ENCODE measurements at places on chromosomes 5 and 9. TPM values are rescaled to one million over a fixed set of nuclear protein-coding genes. Genes with fewer than 3 reads are reported as not detected.

GRCh38 chr5:72460413-72460812, 46.8 kb downstream of the ZNF366 start:
- DNase-seq = no peak

GRCh38 chr5:17218353-17219005, 1.0 kb downstream of the BASP1 start:
- peak; percentile 63 for DNase-seq

Gene RUFY1
- 58.6 TPM for total RNA-seq

Gene SH3PXD2B
- total RNA-seq = 13.0 TPM

DNA sequence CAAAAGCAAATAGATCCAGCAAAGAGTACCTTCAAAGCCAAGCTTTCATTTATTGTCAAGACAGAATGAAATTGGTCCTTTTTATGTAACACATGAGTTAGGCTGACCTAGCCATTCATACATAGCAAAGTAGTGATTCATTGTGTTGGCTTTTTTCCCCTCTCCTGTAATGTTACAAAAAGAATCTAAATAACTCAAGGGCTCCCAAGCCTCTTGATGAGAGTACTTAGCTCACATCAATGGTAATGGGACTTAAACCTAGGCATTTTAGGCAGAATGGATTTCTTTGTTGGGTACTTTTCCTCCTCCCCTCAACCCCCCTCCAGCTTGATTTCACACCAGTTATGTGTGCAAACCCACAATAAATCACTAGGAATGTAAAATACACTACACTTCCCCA, 123.7 kb downstream of the EBF1 start:
- peak; percentile 44 for DNase-seq

- no peak for DNase-seq
Observed at GRCh38 chr5:176446884-176447590, 1.1 kb upstream of the FAF2 start.

Gene SMIM3
- 14.3 TPM for total RNA-seq

DNA sequence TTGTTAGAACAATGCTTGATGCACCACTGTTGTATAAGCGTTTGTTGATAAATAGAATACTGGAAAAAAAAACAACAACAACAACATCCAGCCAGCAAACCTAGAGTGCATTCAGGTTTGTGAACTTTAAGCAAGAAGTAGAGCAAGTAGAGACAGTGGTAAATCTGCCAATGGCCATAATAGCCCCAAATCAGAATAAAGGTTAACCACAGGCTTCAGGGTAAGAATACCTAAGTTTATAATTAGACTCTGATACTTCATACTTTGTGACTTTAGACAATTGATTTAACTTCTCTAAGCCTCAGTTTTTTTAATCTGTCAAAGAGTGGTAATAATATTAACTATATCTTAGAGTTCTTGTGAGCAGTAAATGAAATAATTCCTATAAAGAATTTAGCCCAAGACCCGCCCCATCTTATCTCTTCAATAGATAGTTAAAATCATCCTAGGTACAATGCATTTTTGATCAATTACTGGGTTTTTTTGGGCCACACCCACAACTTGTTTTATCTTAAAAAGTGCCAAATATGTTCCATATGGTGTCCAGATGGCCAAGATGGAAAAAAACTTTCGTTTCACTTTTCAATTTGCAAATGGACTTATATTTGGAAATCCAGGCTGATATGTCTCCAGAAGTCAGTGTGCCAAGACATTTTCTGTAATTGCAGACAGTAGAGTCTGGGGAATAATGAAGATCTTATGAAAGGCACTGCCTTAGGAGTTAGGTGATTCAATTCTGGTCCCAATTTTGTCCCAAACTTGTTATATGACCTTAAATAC, 24.5 kb upstream of the DPYSL3 start:
- no peak for DNase-seq

Gene ORM2
- total RNA-seq = 0.77 TPM

GRCh38 chr9:34575241-34575640, 14.3 kb downstream of the CNTFR start:
- DNase-seq = peak; percentile 68

DNA sequence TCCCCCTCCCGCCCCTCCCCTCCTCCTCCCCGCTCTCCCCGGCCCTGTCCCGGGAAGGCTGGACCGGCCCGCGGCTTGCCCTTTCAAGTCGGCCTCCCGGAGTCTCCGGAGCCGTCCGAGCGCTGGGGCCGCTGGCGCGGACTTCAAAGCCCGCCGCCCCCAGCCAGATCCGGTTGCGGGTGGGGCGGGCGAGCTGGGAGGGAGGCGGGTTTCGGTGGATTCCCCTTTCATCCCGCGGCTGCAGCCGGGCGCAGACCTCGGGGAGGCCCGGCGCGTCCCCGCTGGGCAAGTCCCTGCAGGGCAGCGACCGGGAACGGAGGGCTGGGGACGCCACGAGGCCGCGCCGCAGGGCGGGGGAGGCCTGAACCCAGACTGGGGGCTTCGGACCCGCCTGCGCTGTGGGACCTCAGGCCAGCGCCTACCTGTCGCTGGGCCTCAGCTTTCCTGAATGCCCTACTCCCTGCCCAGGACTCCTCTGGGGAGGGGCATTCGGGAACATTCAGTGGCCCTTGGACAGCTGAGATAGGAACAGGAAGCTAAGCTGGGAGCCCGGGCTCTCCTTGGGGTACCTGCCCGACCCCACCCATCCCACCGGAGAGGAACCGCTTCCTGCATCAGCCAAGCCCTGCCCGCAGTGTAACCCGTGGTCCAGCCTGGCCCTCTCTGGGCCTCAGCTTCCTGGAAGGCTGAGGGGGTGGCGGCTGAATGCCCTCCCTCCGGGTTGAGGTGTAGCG, 23.4 kb downstream of the C9orf50 start:
- DNase-seq = peak; percentile 95

- DNase-seq = no peak
Observed at GRCh38 chr9:13857521-13857920, 456.4 kb downstream of the NFIB start.

Gene CDH6
- 20.8 TPM for total RNA-seq

DNA sequence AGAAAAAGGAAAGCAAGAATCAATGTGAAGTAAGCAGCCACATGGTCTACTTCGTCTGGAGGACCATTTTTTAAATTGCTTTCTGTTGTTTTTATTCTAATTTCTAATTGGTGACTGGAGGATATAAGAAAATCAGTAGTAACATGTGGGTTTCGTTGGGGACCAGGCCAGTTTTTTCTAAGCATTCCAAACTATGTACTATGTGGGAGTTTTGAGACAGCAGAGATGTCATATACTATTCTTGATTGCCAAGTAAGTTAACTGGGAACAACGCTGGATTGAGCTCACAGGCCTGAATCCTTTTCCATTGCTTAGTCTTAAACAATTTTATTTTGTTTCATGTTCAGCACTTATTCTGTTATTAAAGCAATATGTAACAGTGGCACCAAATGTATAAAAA, 225.7 kb downstream of the TMEM167A start:
- DNase-seq = peak; percentile 63

Gene LCN15
- total RNA-seq = not detected

Gene DAB2
- 112 TPM for total RNA-seq

GRCh38 chr9:119050281-119050680, 319.0 kb downstream of the BRINP1 start:
- DNase-seq = no peak

Gene CCDC180
- total RNA-seq = 14.3 TPM

Gene TYRP1
- 5.1 TPM for total RNA-seq

DNA sequence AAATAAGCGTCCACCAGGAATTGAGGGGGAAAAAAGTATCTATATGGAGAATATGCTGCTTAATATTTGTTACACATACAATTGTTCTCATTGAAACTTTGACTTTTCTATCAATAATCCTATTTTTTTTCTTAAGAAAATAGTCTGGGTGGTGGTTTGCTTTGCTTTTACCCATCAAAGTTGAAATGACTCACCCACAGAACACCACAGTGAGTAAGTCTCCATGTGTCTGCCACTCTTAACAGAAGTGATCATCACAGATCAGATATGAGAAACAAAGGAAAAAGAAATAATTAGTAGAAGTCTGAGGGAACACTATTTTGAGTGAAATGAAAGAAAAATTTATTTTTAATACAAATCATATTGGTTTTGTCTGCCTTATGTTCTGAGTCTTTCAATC, 742.8 kb downstream of the CDH9 start:
- no peak for DNase-seq

Gene MARCOL
- total RNA-seq = not detected

DNA sequence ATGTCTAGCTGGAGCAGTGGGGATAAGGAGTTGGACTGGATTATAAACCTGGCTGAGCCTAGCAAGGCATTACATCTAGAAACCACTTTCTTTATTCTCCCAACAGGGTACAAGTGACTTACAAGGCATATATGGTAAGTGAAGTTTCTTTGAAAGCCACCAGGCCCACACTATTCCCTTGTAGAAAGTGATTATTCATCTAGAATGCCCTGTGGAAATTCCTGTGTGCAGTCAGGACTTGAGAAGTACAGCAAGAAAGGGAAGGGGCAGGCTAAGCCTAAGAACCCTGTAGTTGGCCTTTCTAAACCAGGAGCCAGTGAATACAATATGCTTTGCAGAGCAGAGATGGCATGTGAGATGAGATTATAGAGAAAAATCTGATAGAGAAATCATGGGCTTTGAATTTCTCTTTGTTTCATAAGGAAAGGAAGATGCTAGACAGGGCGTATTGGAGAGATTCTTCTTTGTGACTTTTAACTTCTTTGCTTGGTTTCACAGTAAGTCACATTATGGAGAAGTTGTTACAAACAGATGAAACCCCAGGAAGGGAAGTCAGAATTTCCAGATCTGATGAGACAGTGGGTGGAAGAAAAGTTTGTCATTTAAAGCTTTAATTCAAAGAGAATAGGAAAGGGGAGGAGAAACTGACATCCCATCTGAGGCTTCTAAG, 321.7 kb downstream of the NDUFS4 start:
- no peak for DNase-seq

Gene IL13
- not detected for total RNA-seq

Gene INSL4
- not detected for total RNA-seq

DNA sequence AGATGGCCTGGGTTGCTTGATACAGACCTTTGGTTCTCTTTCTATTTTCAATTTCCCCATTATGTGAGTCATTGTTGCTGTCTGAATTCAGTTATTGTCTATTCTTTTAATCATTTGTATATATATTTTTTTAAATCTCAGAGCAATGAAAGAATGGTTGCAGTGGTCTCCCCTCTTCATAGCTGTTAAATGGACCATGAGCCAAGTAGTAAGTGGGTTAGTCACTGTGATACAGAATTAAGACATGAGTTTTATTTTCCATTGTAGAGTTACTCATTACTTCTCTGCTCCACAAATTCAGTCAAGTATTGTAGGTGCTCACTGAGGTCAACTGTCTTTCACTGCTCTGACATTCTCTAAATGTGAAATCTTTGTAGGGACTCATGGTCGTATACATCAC, 174.6 kb upstream of the GRAMD2B start:
- DNase-seq = no peak

GRCh38 chr5:80569961-80570786, at the start of gene ANKRD34B:
Gene ANKRD34B (minus strand): TSS chr5:80570280. CDS start chr5:80560019, 10,261 bp downstream.
- DNase-seq = peak; percentile 28

DNA sequence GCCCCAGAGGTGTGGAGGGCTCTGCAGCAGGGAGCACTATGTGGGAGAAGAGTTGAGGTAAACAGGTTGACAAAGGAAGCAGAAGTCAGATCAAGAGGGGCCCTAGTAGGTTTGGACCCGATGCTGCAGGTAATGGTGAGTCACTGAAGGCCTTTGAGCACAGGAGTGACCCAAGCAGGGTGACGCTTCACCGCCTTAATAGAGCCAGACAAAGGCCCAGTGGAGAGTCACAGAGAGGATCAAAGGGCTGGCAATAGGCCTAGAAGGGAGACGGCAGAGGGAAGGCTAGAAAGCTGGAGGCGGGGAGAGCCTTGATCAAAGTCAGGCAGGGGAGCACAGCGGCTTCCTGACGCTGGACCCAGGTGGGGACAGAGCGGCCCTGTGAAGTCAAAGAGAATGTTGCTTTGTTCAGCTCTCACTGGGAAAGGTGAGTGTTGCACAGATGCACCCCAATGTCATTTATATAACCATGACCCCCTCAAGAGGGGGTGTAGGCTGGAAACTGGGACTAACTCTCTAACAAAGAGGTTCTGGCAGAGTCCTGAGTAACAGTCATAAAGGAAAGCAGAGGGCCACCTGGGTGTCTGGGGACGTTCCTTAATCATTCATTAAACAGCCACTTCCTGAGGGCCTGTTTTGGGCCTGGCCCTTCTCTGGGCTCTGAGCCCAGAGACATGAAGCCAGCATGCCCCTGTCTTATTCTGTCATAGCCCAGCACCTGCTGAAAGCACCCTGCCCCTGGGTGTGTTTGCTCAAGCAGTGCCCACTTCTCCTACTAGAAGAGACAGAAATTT, 9.8 kb upstream of the CPLX2 start:
- no peak for DNase-seq

- DNase-seq = no peak
Observed at GRCh38 chr5:65338606-65339151, 143.0 kb downstream of the ADAMTS6 start.

Gene TRIM41
- 13.1 TPM for total RNA-seq

Gene FAM169A
- total RNA-seq = 2.3 TPM

Gene SLC6A18
- not detected for total RNA-seq

DNA sequence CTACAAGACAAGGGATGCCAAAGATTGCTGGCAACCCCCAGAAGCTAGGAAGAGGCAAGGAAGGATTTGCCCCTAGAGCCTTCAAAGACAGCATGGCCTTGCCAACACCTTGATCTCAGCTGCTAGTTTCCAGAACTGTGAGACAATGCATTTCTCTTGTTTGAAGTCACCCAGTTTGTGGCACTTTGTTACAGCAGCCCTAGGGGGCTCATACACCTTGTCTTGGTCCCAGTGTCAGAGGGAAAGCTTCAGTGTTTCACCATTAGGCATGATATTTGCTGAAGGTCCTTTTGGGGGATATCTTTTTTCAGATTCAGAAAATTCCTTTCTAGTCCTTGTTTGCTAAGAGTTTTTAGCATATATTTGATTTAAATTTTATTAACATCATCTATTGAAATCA, 3.1 kb upstream of the PPIC start:
- DNase-seq = no peak

- DNase-seq = no peak
Observed at GRCh38 chr9:111799915-111800526, 5.3 kb upstream of the SHOC1 start.

GRCh38 chr5:35218981-35219380, 11.3 kb downstream of the PRLR start:
- DNase-seq = no peak

Gene KLHL3
- 6.8 TPM for total RNA-seq

Gene ZNF462
- total RNA-seq = 37.7 TPM

GRCh38 chr5:96093890-96094381, 132.3 kb upstream of the ELL2 start:
- DNase-seq = no peak

GRCh38 chr9:137592767-137593166, 2.5 kb upstream of the ZMYND19 start:
- DNase-seq = peak; percentile 43

- no peak for DNase-seq
Observed at GRCh38 chr5:61303346-61303745, 28.7 kb upstream of the ZSWIM6 start.

DNA sequence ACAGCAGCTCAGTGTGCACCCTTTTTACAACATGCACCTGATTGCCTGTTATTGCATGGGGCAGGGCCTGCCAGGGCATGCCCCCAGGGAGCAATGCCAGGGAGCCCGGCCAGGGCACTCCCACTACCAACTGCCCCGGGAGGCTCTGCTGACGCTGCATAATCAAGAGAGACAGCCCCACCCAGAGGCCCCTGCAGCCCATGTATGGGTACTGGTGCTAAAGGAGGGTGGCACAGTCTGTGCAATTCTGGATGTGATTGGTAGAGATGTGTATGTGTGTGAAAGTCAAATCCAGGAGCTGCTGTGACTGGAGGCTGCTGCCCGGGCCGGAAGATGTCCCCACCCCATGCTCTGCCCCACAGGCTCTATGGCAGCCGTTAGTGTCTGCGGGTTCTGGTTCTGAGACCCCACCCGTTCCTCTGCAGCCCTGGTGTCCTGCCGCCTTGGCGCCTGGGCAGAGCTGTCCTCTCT, 3.9 kb upstream of the NEURL1B start:
- no peak for DNase-seq

All from lung (tissue), 17 donors.